ENCODE measurements at places on chromosomes 2 and 18.

DNA sequence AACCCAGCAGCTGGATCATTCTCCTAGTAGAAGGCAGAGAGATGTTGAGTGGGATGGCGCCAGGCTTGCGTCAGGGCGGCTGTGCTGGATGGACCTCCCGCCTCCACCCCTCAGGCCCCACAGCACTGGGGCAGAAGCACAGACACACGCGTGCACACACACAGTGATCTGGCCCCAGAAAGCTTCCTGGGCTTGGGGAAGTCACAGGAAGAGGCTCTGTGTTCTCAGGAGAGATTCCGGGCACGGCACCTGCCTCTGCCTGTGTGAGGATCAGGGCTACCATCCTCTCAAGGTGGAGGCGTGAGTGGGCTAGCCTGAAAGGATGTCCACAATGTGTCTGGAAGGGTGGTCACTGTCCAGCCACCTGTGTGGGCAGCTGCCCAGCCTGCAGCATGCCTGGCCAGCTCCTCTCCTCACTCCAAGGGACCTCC, 229.8 kb upstream of the HS6ST1 start:
- DNase-seq = no peak

- no peak for DNase-seq
Measured at GRCh38 chr2:217166241-217166850, 306.5 kb upstream of the TNP1 start.

DNA sequence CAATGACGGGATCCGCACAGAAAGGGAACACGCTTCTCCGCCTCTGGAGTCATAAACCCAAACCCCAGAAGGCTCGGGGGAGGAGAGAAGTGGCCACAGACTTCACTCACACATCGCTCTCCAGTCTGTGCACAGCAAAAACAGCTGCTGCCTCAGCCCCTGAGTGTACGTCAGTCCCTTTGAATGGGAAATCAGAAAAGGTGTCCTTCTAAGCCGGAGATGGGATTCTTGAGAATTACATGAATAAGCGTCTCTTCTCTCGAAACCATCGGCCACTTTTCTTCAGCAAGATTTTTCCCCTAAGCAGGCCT, 78.3 kb downstream of the PDCL3 start:
- DNase-seq = no peak

- no peak for DNase-seq
Measured at GRCh38 chr18:57443247-57443646, 8.1 kb downstream of the ONECUT2 start.

DNA sequence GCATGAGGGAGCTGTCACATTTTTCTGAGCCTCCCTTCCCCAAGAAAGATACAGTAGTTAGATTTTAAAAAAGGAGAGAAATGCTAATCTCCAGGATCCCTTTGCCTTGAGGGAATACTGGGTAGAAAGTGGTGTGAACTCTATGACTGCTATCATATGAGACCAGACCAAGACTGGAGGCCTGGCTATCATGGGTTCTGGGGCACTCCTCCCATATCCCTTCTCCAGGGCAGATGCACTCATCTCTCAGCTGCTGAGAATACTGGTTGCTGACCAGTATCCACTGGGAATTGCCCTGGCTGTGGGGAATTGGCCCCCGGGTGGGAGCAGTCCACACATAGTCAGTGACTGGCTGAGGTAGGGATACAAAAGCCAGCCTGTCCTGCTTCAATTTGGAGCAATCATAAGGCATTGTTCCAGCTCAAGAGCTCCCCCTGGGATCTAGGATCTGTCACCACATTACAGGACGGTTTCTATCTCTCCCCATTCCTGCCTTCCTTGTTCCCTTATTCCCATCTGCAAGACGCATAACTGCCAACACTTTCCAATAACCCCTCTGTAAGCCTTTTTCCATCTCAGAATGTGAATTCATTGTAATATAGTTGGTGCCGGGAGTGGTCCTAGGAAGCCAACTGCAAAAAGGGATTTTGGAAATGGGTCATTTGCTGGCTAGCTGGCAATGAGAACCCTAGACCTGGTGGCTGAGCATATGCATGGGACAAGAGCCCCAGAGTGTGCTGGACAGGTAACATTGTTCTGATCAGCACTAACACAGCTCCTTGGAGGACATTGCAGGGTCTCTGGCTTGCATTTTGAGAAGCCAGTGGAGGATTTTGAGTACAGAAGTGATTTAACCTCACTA, 35.4 kb upstream of the REEP1 start:
- DNase-seq = no peak

DNA sequence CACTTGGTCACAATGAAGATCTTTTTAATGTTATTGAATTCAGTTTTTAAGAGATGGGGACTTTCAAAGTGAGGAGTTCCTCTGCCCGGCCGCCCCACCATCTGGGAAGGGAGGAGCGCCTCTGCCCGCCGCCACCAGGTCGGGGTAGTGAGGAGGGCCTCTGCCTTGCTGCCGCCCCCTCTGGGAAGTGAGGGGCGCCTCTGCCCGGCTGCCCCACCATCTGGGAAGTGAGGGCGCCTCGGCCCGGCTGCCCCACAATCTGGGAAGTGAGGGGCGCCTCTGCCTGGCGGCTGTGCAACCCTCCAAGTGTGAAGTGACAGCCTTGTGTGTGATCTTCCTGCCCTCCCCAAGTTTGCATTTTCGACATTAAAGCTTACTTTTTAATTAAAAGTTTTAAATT, 899.3 kb downstream of the TRIB2 start:
- no peak for DNase-seq

DNA sequence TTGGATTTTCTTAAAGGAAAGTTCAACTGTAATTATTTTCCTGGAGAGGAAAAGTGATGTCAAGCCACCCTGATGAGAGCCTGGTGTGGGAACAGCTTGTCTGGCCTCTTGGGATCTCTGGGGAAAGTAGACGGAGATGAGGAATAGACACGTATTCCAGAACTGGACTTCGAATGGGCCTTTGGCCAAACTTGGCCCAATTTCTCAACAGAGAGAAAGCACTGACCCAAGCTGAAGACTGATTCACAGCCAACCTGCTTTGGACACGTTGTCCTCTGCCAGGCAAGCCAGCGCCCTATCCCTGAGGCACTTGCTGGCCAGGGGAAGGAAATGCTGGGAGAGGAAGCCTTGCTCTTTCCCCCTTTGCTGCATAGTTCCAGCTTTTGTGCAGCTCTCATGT, 70.8 kb upstream of the CTAGE1 start:
- no peak for DNase-seq

DNA sequence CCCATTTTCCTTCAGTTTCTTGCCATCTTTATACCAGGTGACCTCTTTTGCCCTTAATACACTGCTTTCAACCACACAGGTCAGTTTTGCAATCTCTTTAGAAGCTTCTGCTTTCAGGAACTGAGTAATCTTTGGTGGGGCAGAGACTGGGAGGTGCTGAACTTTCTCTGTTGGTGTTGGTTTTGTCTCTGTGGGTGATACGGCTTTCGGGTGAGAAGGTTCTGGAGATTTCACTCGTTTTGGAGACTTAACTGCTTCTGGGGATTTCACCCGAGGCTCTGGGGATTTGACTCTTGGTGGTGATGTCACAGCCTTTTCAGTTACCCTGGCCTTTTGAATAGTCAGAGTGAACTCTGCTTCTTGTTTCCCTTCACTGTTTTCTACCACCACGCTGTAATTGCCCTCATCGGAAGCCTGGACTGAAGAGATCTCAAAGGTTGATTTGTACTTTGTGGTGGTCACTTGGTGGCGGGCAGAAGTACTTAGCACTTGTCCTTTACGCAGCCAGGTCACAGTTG, 50.4 kb downstream of the PLEKHA3 start:
- DNase-seq = no peak

GRCh38 chr2:142484111-142484510, 353.3 kb upstream of the LRP1B start:
- DNase-seq = no peak

- DNase-seq = no peak
Measured at GRCh38 chr2:220795705-220796104, 776.4 kb downstream of the EPHA4 start.

- no peak for DNase-seq
Measured at GRCh38 chr2:70381821-70382220, 80.0 kb upstream of the FAM136A start.

- DNase-seq = no peak
Measured at GRCh38 chr2:127155947-127156346, 49.0 kb upstream of the BIN1 start.

- DNase-seq = no peak
Measured at GRCh38 chr18:13211534-13211933, 7.0 kb upstream of the LDLRAD4 start.

DNA sequence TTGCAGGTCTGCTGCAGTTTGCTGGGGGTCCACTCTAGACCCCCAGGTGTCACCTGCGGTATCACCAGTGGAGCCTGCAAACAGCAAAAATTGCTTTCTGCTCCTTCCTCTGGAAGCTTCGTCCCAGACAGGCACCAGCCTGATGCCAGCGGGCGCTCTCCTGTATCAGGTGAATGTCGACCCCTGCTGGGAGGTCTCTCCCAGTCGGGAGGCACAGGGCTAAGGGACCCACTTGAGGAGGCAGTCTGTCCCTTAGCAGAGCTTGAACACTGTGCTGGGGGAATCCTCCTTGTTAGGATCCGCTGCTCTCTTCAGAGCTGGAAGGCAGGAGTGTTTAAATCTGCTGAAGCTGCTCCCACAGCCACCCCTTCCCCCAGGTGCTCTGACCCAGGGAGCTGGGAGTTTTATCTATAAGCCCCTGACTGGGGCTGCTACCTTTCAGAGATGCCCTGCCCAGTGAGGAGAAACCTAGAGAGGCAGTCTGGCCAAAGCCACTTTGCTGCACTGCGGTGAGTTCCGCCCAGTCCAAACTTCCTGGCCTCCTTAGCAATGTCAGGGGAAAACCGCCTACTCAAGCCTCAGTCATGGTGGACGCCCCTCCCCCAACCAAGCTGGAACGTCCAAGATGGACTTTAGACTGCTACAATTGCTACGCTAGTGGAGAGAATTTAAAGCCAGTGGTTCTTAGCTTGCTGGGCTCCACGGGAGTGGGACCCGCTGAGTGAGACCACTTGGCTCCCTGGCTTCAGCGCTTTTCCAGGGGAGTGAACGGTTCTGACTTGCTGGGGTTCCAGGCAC, 652.5 kb downstream of the KCNJ3 start:
- DNase-seq = no peak

GRCh38 chr18:31064130-31064529, 21.6 kb upstream of the DSC3 start:
- DNase-seq = no peak

DNA sequence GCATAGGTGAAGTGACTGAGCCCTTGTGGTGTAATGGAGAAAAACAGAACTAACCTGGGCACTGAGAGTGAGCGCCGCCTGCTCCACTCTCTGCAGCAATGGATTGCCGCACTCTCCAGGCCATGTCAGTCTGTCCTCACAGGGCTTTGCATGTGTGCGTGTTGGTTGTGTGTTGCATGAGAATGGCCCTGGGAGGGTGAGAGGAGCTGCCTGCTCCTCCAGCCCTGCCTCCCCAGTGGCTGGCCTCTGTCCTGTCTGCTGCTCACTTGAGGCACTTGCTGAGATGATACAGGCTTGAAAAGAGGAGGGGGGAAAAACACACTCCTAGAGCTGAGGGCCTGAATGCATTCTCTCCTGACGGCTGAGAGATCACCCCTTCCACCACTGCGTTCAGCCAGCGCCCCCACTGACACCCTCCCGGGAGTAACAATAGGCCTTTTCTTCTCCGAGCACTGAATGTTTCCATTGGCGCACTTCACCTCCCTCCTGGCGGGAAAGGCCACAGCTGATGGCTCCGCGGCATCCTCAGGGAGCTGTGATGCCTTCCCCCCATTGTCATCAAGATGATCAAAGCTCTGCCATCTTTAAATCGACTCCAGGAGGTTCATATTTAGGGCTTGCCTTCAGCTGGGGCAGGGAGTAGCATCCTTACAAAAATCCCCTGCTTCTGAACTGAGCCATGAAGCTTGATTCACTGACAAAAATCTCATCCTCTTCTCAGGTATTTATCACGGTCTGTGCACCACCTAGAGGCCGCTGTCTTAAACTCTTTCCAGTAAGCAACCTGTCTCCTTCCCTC, 49.9 kb upstream of the DAPL1 start:
- DNase-seq = no peak

DNA sequence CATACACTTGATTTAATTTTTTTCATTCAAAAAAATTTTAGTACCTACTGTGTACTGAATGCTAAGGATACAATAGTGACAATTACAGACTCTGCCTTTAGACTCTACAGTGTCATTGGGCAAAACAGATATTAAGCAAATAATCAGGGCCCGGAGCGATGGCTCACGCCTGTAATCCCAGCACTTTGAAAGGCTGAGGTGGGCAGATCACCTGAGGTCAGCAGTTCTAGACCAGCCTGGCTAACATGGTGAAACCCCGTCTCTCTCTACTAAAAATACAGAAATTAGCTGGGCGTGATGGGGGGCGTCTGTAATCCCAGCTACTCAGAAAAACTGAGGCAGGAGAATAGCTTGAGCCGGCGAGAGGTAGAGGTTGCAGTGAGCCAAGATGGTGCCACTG, 1.4 kb downstream of the UBXN2A start:
- no peak for DNase-seq

GRCh38 chr2:143503280-143503679, 374.1 kb downstream of the ARHGAP15 start:
- no peak for DNase-seq

GRCh38 chr2:181371195-181371594, 86.0 kb upstream of the ITGA4 start:
- no peak for DNase-seq

GRCh38 chr2:192183296-192183695, 11.4 kb downstream of the TMEFF2 start:
- DNase-seq = no peak

DNA sequence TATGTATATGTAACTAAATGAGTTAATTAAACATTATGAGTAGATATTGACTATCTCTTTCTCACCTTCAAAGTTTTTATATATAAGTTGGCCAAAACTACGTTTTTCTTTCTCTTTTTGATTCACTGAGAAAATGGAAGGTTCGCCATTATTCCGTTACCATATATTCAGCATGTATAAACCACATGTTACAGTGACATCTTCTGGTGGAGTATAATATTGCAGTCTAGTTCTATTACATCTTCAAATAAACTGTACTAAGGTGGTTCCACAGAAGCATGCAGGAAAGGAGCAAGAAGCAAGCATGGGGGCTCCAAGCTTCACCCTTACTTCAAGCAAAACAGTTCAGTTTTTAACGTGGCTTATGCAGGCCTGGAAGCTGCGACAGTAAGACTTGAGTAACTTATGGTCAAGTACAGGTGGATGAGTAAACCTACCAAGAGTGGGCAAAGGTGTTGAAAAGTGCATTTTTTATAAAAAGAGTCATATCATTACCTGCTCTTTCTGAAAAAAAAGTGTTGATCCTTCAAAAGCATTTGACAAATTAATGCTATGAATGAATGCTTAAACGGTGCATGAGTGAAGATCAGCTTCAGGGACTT, 129.8 kb upstream of the RAB6C start:
- peak; percentile 70 for DNase-seq

GRCh38 chr2:75253526-75253925, 54.2 kb upstream of the TACR1 start:
- no peak for DNase-seq

GRCh38 chr2:138455691-138456090, 45.9 kb upstream of the SPOPL start:
- no peak for DNase-seq

- DNase-seq = no peak
Measured at GRCh38 chr18:13017247-13017875, 26.2 kb downstream of the CEP192 start.

GRCh38 chr2:64466478-64467085, 12.6 kb downstream of the LGALSL start:
- no peak for DNase-seq

- no peak for DNase-seq
Measured at GRCh38 chr2:134103196-134103595, 150.7 kb upstream of the MGAT5 start.
